ENCODE measurements at places on chromosomes 16 and 17.

GRCh38 chr17:77544347-77545110 lies 403.8 kb downstream of the SEC14L1 start:
- no peak for DNase-seq

GRCh38 chr16:68265078-68265920 lies 973 bp downstream of the SLC7A6 start:
- no peak for DNase-seq

GRCh38 chr17:30398328-30399041 lies 19.8 kb downstream of the CPD start:
- DNase-seq = no peak

GRCh38 chr17:30848021-30848420 lies 16.3 kb downstream of the ATAD5 start:
- DNase-seq = no peak

GRCh38 chr16:28544998-28545397 lies 6.2 kb upstream of the NUPR1 start:
- no peak for DNase-seq

- no peak for DNase-seq
Measured at GRCh38 chr17:72812823-72813222, 279.7 kb downstream of the SLC39A11 start.

- DNase-seq = no peak
Measured at GRCh38 chr16:87702325-87702811, 63.4 kb downstream of the KLHDC4 start.

DNA sequence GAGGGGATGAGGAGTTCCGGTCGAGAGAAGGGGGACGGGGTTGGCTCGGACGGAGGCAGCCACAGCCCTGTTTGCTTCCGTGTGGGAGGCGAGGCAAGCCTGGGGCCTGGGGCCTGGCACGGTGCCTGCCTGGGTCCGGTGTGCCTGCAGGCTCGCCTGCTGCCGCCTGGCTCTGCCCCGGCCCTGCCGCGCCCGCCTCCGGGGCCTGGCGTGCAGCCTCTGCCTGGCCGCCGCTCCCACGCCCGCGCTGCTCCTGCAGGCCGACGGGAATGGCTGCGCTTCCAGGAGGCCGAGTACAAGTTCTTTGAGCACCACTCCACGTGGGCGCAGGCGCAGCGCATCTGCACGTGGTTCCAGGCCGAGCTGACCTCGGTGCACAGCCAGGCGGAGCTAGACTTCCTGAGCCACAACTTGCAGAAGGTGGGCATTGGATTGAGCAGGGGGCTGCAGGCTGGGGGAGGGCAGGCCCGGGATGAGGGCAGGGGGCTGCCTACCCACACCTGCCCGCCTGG lies 53.1 kb downstream of the MRC2 start:
- no peak for DNase-seq

DNA sequence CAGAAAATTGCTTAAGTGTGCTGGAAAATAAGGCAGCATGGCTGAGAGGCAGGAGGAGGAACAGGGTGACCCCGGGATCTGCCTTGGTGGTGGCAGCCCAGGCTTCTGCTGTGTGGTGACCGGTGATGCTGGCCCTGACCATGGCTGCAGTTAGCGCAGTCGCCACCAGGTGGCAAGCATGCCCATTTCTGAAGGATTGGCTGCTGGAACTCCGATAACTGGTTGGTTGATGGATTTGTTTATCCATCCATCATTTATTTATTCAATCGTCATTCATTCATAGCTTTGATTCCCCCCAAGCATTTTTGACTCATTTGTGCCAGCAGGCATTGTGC lies 29.1 kb upstream of the ITGA3 start:
- peak; percentile 63 for DNase-seq

- DNase-seq = no peak
Measured at GRCh38 chr17:58537266-58537665, 22.8 kb upstream of the MTMR4 start.

- DNase-seq = no peak
Measured at GRCh38 chr16:80803339-80804055, 901 bp downstream of the CDYL2 start.

DNA sequence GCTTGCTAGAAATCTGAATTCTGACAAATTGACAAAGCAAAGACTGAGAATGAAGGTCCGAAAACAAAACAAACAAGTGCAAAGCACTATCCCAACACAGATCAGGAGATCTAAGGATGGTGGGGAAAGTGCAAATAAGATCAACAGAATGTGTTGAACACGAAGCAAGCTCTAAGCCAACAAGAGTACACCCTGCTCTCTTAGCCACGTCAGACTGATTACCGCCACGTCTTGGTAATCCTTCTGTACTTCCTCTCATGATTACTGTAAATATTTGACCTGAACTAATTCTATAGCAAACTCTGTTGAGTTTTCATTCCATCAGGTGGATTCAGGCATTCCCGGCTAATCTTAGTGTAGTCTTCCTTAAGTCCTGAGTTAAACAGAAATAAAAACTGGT lies 34.3 kb upstream of the ERCC4 start:
- DNase-seq = no peak
